ENCODE measurements at places on chromosomes 1 and 21.

DNA sequence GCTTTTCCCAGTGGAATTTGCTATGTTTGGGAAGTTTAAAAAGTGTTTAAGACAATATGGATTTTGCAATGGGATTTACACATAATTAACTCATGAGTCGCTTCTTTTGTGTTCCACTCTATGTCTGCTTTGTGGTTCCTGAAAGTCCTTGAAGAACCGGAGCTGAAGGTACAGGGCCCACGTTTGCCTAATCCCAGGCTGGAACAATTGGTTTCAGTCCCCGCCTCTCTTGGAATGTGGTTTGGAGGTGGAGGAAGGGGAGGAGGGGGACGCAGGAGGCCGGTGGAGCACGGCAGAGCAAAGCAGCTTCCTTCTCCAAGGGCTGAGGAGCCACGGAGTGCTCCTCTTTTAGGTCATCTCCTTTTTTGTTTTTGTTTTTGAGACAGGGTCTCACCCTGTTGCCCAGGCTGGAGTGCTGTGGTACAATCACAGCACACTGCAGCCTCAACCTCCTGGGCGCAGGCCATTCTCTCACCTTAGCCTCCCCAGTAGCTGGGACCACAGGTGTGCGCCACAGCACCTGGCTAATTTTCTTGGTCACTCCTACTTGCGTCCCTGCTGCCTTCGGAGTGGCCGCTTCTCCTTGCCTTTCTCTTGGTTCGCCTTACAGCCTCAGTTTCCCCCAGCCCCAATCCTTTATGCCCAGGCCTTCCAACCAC lies 129.5 kb upstream of the ERRFI1 start:
- DNase-seq: no peak

DNA sequence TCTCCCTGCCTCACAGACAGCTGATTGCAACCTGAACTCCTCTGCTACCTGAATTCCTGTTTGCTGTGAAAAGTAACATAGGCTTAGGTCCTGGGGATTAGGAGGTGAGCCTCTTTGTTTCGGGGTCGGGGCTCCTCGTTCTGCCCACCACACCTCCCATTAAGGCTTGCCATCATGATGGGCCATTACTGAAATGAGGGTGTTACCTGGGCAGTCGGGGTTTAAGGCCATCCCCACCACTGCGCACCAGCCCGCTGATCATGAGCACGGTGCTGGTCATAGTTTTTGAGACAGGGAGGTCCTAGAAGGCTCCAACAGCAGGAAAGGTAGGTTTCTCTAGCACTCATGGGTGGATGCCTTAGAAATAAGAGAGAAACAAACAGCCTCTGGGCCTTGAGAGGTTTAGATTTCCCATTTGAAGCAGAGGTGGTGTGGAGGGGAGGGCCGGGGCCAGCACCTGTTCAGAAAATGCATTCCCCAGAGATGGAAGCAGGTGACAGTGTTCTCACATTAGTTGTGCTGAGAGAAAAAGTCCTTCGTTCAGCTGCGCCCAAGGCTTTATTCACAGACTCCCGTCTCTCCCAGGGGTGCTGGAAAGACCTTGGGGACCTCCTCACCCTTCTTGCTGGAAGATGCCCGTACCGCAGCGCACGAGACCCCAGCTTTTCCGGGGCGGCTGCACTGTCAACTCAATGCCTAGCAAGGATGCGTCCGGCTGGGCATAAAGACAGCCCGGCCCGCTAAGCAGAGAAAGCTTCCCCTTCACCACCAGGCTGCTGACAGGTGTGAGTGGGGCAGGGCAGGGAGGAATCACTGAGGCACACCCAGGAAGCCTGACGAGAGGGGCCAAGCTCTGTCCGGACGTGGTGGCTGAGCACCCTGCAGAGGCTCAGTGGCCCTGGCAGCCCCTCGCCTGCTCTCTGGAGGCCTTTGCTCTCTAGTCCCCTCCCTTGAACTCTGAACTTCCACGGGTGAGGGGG lies 125.5 kb downstream of the PGBD5 start:
- DNase-seq: no peak

- no peak for DNase-seq
Observed at GRCh38 chr1:205921570-205921909, 21.7 kb downstream of the SLC26A9 start.

- DNase-seq: no peak
Observed at GRCh38 chr1:16117936-16118335, 37.9 kb downstream of the EPHA2 start.

DNA sequence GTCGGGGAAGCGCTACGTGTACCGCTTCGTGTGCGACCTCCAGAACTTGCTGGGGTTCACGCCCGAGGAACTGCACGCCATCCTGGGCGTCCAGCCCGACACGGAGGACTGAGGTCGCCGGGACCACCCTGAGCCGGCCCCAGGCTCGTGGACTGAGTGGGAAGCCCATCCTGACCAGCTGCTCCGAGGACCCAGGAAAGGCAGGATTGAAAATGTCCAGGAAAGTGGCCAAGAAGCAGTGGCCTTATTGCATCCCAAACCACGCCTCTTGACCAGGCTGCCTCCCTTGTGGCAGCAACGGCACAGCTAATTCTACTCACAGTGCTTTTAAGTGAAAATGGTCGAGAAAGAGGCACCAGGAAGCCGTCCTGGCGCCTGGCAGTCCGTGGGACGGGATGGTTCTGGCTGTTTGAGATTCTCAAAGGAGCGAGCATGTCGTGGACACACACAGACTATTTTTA lies 17.1 kb downstream of the ETS2 start:
- no peak for DNase-seq

DNA sequence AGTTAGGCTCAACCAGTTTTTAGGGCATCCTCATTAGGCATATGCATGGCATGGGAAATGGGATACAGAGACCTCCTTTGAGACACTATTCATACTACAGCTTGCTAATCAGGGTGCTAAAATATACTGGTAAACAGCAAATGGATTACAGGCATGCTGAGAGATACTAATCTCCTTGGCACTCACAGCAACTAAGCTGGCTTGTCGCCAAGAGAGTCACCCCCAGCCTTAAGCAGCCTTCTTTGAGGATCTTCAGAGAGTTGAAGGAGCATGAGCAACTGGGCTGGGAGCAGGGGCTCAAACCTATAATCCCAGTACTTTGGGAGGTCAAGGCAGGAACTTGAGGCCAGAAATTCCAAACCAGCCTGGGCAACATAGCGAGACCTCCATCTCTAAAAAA lies 120.1 kb upstream of the NR5A2 start:
- no peak for DNase-seq

DNA sequence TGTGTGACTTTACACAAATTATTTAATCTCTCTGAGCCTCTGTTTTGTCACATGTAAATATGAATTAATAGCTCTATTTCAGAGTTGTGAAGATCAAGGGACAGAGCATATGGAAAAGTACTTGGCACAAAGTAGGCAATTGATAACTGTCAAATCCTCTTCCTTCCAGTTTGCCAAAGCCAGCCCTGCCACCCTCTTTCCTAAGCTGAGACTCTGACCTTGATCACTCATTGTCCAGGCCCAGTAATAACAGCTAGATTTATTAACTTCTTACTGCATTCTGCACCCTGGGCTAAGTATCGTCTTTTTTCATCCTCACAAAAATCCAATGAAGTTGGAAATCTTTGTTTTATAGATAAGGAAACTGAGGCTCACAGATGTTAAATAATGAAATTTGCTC lies 70.8 kb upstream of the ATP1A1 start:
- DNase-seq: no peak

DNA sequence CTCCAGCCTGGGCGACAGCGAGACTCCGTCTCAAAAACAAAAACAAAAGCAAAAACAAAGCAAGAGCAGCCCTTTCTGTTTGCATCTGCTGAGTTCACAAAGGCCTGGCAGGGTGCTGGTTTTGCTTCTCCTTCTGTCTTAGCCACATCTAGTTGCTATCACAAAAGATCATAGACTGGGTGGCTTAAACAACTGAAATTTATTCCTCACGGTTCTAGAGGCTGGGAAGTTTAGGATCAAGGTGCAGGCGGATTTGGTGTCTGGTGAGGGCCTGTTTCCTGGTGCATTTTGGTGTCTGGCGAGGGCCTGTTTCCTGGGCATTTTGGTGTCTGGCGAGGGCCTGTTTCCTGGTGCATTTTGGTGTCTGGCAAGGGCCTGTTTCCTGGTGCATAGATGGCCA lies 471.3 kb downstream of the CAMTA1 start:
- DNase-seq: no peak

GRCh38 chr1:183676586-183677189 lies 23.6 kb upstream of the APOBEC4 start:
- DNase-seq: peak; percentile 38

DNA sequence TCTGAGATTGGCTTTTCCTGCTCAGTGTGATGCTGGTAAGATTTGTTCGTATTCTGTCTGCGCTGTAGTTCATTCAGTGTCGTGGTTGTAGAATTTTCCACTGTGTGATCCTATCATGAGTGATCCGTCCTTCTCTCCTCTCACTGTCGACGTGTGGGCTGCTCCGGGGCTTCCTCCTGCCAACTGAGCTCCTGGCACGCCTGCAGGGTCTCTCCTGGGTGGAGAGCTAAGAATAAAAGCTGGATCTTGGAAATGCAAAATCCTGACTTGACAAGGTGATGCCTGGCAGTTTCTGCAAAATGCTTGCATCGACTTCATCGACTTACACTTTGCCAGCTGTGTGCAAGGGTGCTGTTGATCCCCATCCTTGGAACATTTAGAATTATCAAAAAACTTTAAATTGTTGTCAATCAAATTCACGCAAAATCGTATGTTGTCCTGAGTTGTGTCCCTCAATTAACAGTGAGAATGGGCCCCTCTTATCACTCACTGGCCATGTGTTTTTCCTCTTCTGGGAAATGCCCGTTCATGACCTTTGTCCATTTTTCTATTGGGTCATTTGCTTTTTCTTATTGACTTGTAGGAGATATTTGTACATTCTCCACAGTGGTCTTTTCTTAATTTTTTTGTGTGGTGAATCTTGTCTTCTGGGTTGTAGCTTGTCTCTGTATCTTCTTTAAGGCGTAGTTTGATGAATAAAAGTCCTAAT lies 125.5 kb downstream of the CRYAA start:
- no peak for DNase-seq

- no peak for DNase-seq
Observed at GRCh38 chr1:212402666-212403321, 11.9 kb downstream of the PACC1 start.

DNA sequence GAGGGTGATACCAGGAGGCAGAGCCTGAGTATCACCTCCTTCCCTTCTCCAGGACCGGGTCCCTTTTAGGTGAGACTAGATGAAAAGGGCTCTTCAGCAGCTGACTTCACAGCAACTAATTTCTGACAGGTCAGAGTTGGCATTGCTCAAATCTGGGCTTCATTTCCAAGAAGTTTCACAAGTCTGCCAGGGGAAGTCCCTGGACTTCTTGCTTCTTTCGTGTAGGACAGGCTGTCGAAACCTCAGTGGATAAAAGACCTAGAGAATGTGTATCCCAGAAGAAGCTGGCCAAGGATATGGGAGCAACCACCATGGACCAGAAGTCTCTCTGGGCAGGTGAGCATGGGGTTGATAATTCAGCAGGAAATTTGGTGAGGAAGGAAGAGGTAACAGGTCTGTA lies at the start of gene CHI3L2:
Gene CHI3L2 (plus strand): TSS at position 280 of the 400 bp plus-strand sequence. CDS start 17 bp downstream, at position 297.
- no peak for DNase-seq

DNA sequence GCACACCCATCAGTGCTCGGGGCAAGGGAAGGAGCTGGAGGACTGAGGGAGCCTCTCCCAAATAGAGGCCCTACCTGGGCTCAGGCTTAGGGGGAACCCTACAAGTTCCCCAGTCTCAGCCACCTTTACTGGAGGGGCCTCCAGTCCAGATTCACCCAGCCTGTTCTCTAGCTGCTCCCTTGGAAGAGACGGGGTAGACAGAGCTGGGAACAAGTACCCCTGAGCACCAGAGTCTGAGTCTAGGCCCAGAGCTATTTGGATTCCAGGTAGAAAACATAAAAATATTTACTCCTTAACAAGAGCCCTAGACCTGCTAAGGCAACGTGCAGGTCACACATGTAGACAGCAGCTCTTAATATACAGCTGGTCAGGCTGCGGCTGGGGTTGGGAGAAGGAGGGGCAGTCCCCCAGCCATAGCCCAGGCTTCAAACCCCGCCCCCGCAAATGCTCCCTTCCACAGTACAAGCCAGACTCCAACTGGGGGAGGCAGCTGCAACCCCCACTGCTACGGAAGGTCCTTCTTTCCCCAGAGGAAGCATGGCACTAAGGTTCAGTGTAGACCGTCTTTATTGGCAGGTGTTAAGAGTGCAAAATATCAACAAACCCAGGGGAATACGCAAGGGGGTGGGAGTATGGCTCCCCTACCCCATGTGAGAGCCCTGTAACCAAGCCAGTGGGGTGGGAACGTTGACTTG lies 8.0 kb downstream of the TENT5B start:
- no peak for DNase-seq

DNA sequence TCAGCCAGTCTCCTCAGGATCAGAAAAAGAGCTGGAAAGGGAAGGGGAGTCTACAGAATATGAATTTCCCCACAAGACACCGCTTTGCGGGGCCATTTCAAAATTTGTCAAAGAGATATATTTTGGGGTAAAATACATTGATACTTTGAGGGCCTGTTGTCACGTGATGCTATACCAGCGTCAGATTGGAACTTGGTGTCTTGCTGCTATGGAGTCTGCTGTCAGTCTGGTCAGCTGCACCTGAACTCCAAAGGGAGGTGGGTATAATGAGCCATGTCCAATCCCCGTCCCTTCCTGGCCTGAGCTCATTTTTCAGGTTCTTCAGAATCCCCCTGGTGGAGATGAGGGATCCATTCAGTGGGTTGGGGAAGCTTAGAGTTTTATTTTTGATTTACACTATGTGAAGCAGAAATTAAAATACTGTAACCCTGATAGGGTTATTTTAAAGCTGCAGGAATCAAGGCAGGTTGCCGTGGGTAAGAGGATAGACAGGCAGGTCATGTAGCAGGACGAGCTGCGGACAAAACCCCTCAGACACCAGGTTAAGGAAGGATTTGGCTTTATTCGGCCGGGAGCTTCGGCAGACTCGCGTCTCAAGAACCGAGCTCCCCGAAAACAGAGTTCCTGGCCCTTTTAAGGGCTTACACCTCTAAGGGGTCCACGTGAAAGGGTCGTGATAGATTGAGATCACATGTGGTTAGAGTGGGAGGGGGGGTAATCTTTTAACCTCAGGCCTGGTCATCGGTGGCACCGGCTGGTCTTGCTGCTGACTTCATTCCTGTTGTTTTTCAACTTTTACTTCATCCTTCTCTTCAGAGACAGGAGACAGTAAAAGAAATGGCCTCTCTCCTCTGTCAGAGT lies 2.2 kb upstream of the POFUT2 start:
- DNase-seq: no peak

- no peak for DNase-seq
Observed at GRCh38 chr1:115669886-115670285, 28.1 kb downstream of the VANGL1 start.

DNA sequence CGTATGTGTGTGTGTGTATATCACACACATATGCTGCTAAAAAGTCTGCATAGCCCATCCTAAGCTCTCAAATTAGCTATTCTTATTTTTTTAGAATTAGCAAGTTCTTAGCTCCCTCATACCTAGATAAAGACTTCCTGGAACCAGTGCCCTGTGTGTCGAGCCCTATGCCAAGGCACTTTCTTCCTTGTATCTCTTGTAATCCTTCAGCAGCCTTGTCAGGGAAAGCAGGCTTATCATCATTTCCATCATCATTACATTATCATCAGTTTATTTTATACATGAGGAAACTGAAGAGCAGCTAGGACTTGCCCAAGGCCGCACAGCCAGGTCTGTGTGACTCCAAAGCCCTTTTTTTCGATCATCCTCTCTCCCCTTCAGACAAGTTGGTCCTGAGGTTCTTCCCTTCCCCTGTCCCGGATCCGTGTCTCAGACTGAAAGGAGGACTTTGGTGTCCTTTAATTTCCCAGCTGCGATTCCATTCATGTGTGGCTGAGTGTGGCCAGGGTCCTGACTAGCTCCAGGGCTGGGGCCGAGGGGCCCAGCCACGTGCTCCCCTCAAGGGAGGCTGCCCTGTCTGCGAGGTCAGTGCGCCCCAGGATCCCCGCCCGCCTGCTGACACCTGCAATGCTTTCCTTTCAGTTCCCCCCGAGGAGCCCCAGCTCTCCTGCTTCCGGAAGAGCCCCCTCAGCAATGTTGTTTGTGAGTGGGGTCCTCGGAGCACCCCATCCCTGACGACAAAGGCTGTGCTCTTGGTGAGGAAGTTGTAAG lies 24.9 kb downstream of the IL6R start:
- no peak for DNase-seq
